ENCODE measurements at places on chromosomes 2 and 18. TPM values are rescaled to one million over a fixed set of nuclear protein-coding genes. Genes with fewer than 3 reads are reported as not detected.

Gene C1QL2
- not detected for total RNA-seq

Gene LIPG
- total RNA-seq, result 92.0 TPM

Gene DCDC2C
- total RNA-seq, result not detected

Gene TDRD15
- not detected for total RNA-seq

Gene ABHD1
- total RNA-seq, result 0.46 TPM

Gene APCDD1
- 0.36 TPM for total RNA-seq

Gene GNAL
- 0.44 TPM for total RNA-seq

Gene GPBAR1
- 0.18 TPM for total RNA-seq

Gene PROM2
- total RNA-seq, result 1.4 TPM

Gene MBP
- total RNA-seq, result 88.8 TPM

Gene CRYGD
- not detected for total RNA-seq

Gene ALK
- total RNA-seq, result not detected

Data from Panc1 (cell line).